Fibroblast of lung (primary cell): ENCODE measurements at places on chromosomes 16 and 17. TPM values are rescaled to one million over a fixed set of nuclear protein-coding genes. Genes with fewer than 3 reads are reported as not detected.
A peak's percentile ranks its signal among the peaks of the same experiment; 100 is the strongest.

The SHISA6 gene
- total RNA-seq: not detected in 2 replicates

The HEXIM2 gene
- 12.8 and 18.7 TPM in 2 replicates for total RNA-seq

DNA sequence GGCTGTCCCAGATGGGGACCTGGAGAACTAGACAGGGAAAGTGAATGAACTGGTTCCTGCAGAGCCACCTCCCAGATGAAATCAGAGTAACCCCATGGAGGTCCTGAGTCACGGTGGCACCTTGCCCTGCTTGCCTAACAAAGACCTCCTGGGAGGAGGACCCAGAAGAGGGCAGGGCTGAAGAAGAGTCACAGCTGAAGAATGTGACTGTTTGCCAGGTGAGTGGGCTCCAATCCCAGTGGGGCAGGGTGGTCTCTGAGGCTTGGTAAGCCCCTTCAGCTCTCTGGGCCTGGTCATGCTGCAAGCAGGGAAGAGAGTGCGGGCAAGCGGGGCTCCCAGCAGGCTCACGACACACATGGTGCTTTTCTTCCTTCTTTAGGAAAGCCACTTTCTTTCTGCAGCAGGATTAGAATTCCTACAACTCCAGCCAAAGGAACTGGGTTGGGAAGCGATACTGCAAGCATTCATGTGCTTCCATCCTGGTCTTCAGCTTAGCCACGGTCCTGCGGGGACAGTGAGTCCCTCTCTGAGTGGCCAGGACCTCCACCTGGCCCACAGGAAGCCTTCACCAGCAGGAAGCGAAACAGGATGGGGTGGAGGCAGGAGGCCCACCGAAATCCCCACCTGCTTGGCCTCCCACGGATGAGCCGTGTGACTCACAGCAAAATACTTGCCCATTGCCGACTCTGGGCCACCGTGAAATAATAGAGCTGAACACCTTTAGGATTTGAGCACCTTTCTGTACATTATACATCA lies 4.3 kb downstream of the C16orf74 start:
- peak; percentile 48 for DNase-seq

GRCh38 chr17:44094701-44095387 lies 24.3 kb downstream of the G6PC3 start:
- DNase-seq: no peak

- DNase-seq: no peak
Measured at GRCh38 chr17:52681480-52681879, 523.0 kb upstream of the CA10 start.

GRCh38 chr17:394718-395095 lies 42.1 kb upstream of the RPH3AL start:
- no peak for DNase-seq

The CDH5 gene
- under 0.01 TPM in 1 of 2 replicates, not detected in the other for total RNA-seq

DNA sequence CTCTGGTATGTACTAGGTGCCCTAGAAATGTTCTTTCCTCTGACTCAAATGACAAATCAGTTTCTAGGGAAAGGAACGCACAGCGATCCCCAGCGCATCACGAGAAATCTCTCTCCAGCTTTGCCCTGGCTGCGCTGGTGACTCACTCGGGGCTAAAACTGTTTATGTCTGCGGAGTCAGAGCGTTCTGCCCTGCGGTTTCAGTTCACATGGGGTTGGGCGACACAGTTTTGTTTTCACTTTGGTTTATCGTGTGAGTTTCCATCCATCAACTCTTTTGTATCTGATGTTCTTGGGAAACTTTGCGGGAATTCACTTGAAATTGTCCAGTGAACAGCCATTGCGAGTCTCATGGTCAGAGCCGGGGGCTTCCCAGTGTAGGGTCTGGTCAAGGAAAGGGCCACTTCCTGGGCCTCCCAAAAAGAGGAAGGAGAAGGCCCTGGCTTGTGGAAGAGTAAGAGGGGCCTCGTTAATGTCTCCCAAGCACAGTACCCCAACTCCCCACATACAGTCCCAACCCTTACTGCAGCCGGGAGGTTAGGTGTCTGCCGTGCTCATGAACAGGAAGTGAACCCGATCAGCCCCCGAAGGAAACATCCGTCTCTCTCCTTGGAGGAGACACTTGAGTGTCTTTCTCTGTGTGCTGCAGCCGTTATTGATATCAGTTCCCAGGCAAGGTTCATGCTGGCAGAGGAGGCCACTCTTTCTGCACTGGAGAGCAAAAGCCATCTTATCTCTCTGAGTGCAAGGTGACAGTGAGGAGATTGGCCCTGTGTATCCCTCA lies 643.2 kb downstream of the WWOX start:
- peak; percentile 78 for DNase-seq

- no peak for DNase-seq
Measured at GRCh38 chr17:65459677-65460347, 101.6 kb downstream of the AXIN2 start.

The C17orf50 gene
- total RNA-seq: not detected in 2 replicates

The DRC3 gene
- total RNA-seq: 0.26 and 0.33 TPM in 2 replicates

The ABCA6 gene
- 12.9 and 23.1 TPM in 2 replicates for total RNA-seq

The STX1B gene
- total RNA-seq: 1.3 and 2.1 TPM in 2 replicates

The TBC1D26 gene
- 0.17 TPM in 1 of 2 replicates, not detected in the other for total RNA-seq

GRCh38 chr17:55668312-55668920 lies 54.2 kb downstream of the TMEM100 start:
- no peak for DNase-seq

GRCh38 chr16:81315271-81316175 lies 761 bp downstream of the GAN start:
- peak; percentile 43 for DNase-seq

- no peak for DNase-seq
Measured at GRCh38 chr17:7225711-7226331, 6.1 kb downstream of the ACADVL start.

GRCh38 chr17:49823614-49824013 lies 24.3 kb downstream of the TAC4 start:
- DNase-seq: peak; percentile 81

- peak; percentile 75 for DNase-seq
Measured at GRCh38 chr16:48542020-48542473, 67.9 kb downstream of the N4BP1 start.

DNA sequence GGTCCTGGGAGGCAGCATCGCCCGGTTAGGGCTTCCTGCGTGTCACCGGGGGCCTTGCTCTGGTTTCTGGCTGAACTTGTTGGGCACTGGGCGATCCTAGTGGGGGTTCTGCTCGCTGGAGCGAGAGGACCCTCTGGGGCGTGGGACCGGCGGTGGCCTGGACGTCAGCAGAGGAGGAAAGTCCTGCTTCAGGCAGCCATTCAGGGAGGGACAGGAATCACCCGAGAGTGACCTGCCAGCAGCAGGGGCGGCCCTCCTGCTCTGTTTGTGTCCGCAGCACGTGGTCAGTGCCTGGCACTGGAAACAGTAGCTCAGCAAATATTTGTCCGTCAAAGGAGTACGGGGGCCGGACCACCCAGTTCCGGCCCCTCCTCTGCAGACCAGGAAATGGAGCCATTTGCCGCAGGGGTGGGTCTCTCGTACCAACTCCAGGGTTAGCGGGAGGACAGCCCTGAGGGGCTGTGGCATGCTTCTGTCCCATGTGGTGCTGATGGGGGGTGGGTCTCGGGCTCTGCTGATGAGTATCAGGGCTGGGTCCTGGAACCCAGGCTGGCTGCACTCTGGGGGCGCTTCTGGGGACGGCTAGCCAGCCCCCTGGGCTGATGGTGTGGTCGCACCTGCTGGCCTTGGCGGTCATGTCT lies 48.3 kb downstream of the BAIAP2 start:
- no peak for DNase-seq

DNA sequence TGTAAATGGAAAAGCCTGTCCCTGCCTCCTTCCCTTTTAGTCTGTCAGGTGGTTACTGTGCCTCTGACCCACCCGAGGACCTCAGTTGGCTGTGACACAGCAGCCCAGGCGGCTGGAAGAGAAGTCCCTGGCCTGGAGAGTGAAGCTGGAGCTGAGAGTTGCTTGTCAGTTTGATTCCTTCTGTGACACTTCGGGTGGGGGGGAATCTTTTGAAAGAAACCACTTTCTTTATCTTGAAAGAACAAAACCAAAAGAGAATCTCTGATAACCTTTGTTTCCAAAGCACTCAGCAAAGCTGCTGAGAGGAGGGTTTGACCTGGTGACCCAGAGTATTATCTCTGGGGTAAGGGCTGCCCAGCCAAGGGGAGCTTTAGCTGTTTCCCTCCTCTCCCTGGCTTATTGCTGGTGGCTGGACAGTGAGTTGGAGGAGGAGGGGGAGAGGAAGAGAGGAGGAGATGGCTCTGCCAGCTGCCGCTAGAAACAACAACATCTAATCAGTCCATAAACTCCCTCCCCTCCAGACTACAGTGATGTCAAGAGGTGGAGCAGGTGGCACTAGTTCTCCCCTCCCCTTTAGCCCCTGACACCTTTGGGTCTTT lies 34.0 kb downstream of the YPEL2 start:
- no peak for DNase-seq

- DNase-seq: peak; percentile 49
Measured at GRCh38 chr17:50149417-50150353, 792 bp downstream of the PPP1R9B start.

GRCh38 chr16:67150047-67150832 lies 558 bp downstream of the B3GNT9 start:
- peak; percentile 78 for DNase-seq

The CCL4L2 gene
- not detected in 2 replicates for total RNA-seq

The CTRB2 gene
- total RNA-seq: not detected in 2 replicates

- no peak for DNase-seq
Measured at GRCh38 chr17:2710071-2710802, 1.3 kb downstream of the CLUH start.

DNA sequence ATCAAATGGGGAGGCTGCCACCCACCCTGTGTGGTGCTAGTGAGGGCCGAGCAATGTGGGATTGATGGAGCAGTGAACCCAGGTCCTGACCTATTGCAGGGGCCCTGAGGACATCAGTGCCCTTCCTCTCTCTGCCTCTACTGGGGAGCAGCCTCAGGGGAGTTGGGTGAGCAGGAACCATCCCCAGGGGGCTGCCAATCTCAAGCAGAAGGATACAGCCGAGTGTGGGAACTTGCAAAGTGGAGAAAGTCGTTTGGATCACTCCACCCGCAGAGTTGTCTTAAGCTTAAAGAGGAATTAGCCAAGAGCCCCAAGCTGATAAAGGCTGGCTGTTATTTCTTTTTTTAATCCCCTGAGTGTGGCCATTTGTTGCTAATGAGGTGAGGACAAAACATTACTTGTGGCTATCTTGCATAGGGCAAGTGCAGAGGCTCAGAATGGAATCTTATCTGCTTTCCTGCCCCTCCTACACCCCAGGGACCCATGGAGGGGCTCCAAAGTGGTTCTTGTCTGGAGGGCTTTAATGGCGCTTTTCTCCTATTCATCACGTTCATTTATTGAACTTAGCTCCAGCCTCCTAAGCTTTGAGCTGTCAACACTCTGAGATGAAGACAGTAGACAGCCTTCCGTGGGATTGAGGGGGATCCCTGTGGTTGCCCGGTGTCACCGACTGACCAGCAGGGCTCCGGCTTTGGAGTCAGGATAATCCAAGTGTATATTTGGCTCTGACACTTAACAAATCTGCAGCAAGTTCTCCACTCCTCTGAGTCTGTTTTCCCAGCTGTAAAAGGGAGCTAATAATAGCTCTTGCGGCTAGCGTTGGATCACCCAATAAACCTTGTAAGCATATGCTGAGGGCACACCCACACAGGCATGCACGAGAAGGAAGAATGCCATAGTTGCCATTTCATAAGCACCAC lies 45.1 kb downstream of the MYH11 start:
- peak; percentile 94 for DNase-seq

DNA sequence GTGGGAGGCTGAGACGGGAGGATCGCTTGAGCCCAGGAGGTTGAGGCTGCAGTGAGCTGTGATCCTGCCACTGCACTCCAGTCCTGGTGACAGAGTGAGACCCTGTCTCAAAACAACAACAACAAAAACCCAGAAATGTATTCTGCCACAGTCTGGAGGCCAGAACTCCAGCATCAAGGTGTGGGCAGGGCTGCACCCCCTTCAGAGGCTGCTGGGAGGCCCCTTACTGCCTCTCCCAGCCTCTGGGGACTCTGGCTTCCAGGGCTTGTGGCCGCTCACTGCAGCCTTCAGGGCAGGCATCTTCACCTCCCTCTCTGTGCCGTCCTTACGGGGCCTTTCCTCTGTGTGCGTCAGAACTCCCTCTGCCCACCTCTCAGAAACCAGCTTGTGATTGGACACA lies 209.4 kb upstream of the GSE1 start:
- DNase-seq: no peak

DNA sequence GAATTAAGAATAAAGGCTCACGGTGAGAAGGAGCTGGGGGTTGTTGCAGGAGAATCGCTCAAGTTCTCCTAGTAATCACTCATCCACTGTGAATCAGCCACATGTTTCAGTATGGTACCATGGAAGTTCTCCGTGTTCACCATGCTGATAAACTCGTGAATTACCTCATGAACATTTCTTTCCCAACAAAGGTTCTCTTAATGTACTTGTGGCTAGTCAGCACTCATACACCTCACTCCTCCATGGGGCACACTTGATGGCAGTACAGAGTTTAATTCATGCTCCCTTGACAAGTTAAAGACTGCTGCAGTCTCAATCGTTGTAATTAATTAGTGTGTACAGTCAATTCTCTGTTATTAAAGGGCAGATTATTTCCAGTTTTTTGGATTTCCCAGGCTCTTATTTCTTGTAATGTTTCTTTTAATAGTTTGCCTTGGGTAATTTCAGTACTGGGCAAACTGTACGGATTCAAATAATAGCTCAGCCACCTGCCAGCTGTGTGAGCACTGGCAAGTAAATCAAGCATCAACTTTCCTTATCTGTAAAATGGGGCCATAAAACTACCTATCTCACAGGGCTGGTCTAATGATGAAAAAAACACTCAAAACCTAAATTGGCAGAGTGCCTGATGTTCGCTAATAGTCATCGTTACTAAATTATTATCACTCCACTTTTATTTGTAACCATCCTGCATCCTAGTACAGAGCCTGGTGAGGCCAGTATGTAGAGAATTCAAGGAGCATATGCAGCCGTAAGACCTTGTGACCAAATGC lies 6.1 kb downstream of the GOT2 start:
- DNase-seq: no peak
